ENCODE measurements at places on chromosomes 12 and 14.
A peak's percentile ranks its signal among the peaks of the same experiment; 100 is the strongest.

DNA sequence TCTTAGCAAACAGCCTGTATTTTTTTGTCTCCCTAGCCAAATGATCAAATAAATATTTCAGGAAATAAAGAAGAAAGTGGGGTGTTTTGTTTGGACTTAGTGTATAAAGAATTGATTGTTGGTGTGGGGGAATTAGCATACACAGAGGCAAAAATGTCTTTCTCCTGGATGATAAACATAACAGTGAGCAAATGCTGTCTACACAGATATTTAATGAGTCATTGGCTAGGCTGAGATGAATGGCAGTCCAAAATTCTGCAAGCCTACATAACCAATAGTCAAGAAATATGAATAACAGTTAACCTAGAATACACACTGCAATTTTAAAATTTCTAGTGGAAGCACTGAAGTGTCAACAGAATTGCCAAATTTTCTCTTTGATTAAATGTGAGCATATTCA is 35.8 kb downstream of the MYF5 start:
- no peak for DNase-seq

DNA sequence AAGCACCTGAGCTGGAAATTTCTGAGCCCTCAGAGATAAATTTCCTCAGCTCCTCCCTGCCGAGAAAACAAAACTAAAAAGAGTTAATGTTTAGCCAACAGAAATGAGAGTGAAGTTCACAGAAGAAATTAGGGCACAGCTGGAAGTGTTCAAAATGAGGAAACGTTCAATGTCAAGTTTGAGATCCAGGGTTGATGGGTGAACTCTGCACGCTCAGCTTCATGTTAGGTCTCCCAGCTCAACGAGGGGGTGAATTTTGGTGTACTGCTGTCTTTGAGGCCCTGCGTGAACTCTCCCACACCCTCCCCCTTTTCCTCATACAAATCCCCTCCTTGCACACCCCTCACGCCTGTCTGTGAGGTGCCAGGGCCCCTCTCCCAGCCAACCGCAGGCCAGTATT is 13.3 kb upstream of the OAS3 start:
- no peak for DNase-seq

DNA sequence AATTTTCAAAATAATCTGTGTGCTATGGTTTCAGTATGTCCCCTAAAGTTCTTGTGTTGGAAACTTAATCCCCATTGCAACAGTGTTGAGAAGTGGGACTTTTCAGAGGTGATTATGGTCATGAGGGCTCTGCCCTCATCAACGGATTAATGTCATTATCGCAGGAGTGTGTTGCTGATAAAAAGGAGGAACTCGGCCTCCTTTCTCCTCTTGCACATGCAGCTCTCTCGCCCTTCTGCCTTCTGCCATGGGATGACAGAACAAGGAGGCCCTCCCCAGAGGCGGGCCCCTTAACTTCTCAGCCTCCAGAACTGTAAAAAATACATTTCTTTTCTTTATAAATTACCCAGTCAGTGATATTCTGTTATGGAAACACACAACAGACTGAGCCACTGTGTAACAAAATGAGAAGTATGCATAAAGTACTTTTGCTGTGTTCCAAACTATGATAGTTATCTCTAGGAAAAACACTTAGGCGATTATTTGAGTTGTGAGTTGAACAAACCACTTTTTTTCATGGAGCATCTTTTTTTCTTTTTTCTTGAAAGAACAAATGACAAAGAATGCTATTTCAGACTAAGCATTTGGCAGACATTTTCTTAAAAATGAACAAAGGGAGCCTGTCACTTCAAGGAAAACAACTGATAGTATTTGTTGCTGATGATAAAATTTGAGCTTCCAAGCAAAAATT is 134.8 kb upstream of the FUT8 start:
- no peak for DNase-seq

GRCh38 chr12:53626702-53627169 is 554 bp upstream of the ATF7 start:
- no peak for DNase-seq

DNA sequence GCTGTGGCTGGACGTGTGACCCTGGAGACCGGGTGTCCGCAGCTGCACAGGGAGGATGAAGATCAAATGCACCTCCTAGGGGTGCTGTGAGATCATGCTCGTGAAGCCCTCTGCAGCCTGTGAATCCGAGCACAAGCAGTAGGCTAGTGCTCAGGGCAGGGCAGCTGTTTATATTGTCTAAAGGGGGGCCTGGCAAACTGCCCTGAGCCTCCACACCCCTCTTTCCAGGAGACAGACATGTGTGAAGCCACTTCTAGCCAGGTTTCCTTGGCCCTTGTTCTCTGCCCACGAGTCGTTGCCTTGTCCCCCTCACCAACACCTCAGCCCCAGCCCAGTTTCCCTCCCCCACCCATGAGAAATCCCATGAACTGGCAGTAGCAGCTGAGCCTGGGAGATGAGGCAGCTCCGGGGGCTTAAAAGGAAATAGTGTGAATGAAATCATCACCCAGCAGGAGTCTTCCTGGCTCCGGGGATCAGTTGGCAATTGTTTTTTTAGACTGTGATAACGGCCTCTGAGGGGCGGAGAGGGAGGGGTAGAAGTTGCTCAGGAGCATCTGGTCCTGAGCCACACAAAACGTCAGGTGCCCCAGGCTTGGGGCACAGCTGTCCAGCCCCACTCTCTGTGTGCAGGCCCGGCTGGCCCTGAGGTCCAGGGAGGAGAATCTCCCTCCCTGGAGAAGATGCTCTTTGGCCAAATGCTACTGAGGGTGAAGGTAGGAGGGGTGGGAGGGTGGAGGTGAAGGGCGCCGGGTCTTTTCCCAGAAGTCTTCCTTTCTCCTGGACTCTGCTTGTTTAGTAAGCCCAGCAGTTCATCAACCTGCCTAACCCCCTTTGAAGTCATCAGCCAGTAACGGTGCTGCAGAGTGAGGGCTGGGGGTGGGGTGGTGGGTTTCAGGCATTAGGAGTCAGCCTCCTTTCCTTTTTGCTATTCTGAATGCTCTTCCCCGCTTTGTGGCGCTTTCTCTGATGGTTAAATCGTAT is 4.0 kb downstream of the FGF6 start:
- no peak for DNase-seq

DNA sequence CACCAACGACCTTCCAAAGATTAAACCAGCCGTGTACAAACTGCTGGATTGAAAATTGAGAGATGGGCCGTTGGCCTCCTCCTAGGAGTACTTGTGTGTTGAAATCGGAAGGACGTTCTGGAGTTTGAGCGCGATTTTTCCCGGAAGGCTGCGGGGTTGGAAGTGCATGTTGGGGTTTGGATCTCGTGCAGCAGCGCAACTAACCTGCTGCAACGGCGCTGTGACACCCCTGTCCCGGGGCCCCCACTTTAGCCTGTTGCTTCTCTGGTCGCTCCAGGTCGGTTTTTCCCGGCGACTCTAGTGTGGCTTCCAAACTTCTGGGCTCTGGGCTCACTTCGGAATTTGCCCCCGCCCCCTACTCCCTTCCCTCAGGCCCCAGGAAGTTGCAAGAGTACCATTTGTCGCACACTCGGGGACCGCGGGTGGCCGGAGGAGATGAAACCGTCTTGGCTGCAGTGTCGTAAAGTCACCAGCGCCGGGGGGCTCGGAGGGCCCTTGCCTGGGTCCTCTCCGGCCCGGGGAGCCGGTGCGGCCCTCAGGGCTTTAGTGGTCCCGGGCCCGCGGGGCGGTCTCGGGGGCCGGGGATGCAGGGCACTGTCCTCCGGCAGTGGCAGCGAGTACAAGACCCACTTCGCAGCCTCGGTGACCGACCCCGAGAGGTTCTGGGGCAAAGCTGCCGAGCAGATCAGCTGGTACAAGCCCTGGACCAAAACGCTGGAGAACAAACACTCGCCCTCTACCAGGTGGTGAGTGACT is at the start of gene ACSS3:
TSS of gene ACSS3 (plus strand) at position 394 of the 756 bp plus-strand sequence. CDS start at position 436, 42 bp downstream.
- DNase-seq = no peak

GRCh38 chr12:94545935-94546771 is 86.5 kb upstream of the CEP83 start:
- DNase-seq = no peak

DNA sequence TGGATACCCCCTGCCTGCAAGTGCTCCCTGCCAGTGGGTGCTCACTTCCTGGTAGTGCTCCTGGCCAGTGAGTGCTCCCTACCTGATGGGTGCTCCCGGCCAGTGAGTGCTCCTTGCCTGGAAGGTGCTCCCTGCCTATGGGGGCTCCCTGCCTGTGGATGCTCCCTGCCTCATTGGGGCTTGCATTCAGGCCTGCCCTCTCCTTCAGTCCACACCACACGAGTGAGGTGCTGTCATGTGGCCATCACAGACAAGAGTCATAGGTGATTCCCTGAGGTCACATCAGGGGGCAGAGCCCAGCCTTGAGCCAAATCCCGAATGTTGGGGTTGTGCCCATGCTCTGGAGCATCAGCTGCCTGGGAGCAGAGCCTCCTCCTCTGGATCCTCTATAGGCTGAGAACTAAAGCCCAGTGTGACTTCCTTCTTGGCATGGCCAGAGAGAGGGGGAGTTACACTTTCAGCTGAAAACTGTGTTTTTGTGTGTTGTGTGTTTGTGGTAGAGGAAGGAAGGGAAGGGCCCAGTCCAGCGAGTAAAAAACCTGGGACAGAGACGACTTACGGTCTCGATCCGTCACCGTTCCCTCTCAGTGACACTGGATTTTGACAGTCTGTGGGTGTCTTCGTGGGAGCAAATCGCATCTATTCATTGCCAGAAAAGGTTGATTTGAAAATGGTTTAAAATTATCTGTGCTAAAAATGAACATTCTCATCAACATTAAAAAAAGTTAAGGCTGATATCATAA is 136.0 kb downstream of the ADGRD1 start:
- DNase-seq = no peak

DNA sequence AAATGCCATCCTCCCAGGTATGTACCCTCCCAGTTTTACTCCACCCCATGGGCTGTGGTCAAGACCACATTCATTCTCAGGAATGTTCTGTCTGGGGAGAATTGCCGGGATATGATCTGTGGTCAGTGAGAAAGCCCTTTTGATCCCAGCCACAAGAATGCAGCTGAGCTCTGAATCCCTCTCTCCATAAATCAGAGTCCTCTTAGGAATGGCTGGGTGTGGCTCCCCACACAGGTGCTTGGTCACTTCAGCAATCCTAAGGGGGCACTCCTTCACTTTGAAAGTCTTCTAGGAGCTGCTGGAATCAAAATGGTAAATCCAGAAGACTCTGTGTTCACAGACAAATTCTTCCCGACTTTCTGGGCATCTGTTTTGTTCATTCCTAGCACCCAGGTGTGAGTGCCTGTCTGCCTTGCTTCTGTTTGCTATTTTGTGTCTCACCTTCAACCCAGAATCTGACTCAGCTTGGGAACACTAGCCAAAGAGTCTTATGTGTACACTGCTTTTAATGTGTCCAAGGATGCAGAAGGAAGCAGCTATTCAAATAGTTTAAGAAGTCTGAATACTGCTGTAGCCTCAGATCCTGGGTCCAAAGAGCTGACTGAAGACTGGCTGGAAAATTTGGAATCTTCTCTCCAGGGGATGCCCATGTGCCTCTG is 144.6 kb upstream of the CDKN3 start:
- no peak for DNase-seq

DNA sequence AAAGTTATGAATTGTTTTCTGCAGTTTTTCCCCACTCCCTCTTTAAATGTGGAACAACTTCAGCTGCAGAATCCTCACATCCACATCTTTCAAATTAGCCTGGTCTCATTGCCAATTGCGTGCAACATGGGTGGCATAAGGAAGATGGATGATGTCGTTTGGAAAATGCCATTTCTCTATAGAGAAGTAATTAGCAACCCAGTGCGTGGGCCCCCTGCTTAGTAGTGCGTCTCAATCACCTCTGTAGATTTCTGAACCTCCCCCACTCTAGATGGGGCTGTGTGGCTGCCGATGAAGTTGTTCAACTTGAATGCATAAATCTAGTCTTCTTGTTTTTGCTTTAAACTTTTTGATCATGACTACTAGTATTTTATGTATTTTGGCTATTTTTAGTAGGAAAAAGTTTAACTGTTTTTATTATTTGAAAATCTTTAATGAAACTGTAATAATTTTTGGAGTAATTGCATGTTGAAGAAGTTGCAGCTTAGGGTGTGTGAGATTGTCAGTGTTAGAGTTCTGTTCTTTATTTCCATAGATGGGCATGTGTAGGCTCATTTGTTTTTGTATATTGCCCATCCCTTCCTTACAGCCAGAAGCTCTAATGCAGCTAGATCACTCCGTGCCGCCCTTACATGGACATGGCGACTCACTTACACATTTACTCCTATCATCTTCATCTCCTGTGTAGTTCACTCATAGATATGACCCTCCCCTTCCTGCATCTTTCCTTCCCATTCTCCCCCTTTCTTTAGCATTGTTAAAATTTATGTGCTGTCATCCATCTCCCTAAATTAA is 358.2 kb downstream of the DIO2 start:
- DNase-seq = no peak

- peak; percentile 18 for DNase-seq
Observed at GRCh38 chr12:108337235-108338223, 1.6 kb downstream of the CMKLR1 start.

GRCh38 chr12:132660996-132661395 is 26.1 kb downstream of the POLE start:
- no peak for DNase-seq

- DNase-seq = peak; percentile 55
Observed at GRCh38 chr12:57611108-57611826, at the start of gene ARHGEF25. Gene ARHGEF25 (plus strand): TSS chr12:57611435. CDS start chr12:57611895, 460 bp downstream.

DNA sequence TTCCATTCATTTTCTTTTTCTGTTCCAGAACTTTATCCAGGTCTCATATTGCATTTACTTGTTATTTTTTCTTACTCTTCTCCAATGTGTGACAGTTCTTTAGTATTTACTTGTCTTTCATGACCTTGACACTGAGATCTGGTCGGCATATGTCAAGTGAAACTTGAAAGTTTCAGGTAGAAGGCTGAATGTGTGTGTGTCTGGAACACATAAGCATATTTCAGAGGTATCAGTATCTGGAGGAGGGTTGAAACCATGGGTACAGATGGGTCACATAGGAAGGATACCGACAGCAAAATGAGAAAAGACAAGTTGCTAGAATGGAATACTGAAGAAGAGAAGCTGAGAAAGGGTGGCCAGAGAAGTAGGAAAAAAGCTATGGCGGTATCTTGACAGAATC is 22.5 kb upstream of the PTGDR start:
- DNase-seq = no peak

DNA sequence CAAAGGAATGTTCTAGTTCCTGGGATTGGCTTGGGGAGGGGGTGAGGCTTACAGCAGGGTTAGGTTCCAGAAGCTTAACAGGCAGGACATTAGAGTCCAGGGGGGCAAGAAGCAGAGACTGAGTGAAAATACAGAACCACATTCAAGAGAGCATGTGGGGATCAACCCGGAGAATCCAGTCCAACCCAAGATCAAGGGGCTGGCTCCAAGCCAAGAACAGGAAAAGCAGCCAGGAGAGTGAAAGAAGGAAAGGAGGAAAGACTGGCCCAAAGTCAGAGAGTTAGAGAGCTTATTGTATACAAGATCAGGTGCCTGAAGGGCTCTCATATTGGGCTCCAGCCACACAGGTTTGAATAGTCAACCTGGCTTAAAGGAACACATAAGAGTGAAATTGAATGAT is 190.3 kb upstream of the CDKN3 start:
- DNase-seq = no peak

DNA sequence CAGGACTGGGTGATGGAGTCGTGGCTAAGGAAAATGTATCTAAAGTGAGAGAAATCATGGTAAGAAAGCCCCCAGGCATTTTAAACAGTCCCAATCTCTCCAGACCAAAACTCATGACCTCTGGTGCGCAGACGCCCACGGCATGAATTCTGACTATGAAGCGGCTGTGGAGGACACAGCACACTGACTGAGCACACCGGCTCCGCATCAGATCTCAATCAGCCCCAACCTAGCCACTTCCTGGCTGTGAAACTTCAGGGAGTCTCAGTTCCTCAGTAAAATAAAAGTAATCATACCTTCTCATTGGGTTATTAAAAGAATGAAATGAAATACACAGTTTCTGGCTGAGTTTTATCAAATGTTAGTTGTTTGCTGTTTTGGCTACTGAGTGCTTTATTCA is 38.7 kb downstream of the SETD3 start:
- DNase-seq = no peak

Data from CD4-positive, alpha-beta T cell treated with Interleukin-12 subunit alpha and Interleukin-12 subunit beta, for 1 hour (primary cell).